Activated naive CD4-positive, alpha-beta T cell treated with anti-CD3 and anti-CD28 coated beads, Interleukin-2, amount 10 ng/mL, durations not matched to agents 7 days and 5 days (primary cell): ENCODE measurements at places on chromosomes 6 and 20.

DNA sequence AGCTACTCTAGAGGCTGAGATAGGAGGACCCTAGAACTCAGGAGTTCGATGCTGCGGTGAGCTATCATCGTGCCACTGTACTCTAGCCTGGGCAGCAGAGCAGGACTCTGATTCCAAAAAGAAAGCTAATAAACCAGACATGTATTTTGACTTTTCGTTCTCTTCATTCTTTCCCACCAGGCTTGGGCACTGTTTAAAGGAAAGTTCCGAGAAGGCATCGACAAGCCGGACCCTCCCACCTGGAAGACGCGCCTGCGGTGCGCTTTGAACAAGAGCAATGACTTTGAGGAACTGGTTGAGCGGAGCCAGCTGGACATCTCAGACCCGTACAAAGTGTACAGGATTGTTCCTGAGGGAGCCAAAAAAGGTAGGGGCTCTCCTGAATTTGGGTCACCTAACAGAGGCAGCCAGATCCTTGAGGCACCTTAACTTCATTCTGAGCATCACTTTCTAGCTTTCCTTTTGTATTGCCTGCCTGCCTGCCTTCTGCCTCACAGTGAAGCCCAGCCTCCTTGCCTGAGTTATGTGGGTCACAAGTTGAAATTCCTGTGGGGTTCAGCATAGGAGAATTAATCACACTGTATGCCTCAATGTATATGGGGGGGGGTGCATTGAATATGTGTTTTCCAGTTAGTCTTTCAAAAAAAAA is 3.2 kb downstream of the IRF4 start:
- no peak for DNase-seq

GRCh38 chr6:131182991-131183425 is 47.7 kb downstream of the AKAP7 start:
- DNase-seq: peak; percentile 46

DNA sequence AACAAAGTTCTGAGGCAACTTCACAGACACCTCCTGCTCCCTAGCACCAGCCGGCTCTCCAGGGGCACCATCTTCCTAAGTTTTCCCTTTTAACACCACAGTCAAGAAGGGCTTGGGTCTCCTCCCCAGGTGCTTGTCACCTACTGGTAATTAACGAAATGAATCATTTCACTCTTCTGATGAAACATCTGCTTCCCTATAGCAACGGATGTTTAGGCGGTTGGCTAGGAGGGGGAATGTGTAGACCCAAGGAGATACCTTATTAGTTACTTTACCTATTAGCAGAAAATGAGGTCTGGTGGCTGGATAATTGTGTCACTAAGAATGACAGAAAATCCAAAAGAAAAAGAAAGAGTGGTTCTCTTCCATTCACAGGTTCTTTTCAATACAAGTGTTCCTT is 46.3 kb upstream of the FABP7 start:
- DNase-seq: no peak

GRCh38 chr6:157223021-157223430 is 100.3 kb downstream of the TMEM242 start:
- peak; percentile 42 for DNase-seq

- DNase-seq: no peak
Measured at GRCh38 chr6:33672808-33673207, 38.7 kb downstream of the UQCC2 start.

- DNase-seq: no peak
Measured at GRCh38 chr20:21874127-21874526, 168.7 kb downstream of the PAX1 start.
